Sciatic nerve (tissue), 2 donors: ENCODE measurements at places on chromosomes 2 and 18. TPM values are rescaled to one million over a fixed set of nuclear protein-coding genes. Genes with fewer than 3 reads are reported as not detected.

DNA sequence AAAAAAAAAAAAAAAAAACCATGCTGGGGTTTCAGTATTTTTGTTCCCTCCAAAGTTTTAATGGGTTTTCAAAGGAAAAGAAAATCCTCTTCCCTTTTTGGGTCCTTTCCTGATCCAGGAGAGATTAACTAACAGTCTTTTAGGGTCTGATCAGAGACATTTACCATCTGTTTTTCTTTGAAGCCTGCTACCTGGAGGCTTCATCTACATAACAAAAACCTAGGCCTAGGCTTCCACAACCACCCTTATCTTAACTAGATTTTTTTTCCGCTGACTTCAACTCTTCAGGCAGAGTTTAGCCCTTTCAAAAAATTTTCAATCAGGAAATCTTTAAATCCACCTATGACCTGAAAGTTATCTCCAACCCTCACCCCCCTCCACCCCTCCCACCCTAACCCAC is 154.7 kb downstream of the MBD2 start:
- DNase-seq, result no peak

DNA sequence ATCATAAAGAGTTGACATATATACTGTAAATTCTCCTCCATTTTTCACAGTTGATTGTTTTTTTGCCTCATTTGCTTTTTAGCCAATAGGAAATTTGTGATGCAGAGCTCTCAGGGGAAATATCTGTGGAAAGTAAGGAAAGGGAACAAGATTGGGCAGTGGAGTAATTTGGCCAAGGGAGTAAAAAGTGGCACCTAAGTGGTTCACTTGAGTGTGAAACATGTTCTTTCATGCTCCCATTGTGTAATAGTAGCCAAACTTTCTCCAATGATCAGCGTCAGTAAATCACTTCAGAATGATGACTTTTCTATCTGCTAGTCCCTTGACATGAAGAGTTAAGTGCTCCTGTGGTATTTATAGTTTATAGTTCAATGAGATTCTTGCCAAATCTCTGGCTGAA is 141.9 kb upstream of the KCNJ3 start:
- DNase-seq, result no peak

DNA sequence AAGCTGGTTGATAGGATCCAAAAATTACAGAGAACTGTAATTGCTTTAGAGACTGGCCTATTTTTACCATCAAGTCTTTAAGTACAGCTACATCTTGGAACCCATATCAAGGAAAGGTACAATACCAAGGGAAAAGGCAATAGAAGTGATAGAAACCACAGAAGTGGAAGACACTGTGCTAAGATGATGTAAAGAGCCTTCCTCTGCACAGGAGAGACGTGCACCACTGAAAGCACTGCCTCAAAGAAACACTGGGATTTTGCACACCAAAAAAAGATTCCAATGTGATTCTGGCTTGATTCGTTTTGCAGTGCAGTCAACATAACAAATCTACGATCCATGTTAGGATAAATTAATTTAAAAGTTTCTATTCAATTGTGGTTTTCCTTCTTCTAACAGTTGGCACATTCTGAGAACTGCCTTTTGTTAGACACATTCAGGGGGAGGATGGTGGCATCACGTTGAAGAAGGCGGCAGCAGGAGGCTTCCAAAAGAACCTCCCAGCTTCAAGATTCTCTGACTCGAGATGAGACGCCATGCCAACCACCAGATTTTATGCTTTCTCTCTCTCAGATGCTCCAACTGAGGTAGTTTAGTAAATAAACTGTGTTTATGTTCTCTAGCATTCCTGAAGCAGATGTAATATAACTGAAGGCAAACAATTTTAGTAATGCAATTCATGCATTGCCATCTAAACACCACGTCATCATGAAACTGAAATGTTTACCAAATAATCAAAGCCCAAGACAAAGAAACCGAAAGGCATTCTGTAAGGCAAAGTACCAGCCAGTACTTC is 102.9 kb downstream of the BCL2 start:
- DNase-seq, result no peak

SRD5A2 gene
- total RNA-seq, result not detected

CUL3 gene
- total RNA-seq, result 126 TPM

SMYD1 gene
- total RNA-seq, result 0.49 TPM

DNA sequence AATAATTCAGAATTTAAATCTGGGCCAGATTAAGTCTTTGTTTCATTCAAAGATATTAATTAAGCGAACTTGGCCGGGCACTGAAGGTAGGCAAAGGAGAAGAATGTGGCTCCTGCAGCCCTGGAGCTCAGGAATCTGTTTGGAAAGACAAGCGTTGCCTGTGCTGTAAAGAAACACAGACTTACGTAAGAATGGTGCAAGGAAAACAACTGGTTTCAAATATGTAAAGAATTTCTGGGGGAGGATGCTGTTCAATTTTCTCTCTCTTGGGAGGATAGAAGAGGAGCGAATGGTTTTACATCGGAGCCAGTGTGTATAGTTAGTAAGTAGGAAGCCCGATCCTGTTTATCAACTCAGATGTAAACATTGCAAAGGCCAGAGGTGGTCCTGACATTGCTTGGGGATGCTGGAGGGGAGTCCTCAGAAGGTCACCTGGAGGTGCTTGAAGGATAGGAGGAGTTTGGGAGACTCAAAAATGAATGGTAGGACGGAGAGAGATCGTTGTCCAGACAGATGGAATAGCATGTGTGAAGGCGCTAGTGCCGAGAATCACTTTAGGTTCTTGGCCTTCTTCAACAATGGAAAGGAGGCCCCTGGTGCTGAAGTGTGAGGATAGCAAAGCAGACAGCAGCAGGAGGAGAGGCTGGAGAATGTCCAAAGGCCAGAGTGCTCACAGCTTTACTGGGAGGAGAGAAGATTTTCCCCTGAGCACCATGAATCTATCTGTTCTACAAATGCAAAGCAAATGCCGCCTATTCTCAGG is 456.1 kb downstream of the LPIN1 start:
- DNase-seq, result no peak

- DNase-seq, result no peak
These were observed 43.0 kb upstream of the PLA2R1 start for GRCh38 chr2:160105366-160105765.

GRCh38 chr2:163348857-163349380 is 386.9 kb downstream of the FIGN start:
- DNase-seq, result peak; percentile 57

IL36RN gene
- total RNA-seq, result not detected

- no peak for DNase-seq
These were observed 33.5 kb downstream of the ODC1 start for GRCh38 chr2:10414591-10414990.

IL1F10 gene
- total RNA-seq, result not detected

DNA sequence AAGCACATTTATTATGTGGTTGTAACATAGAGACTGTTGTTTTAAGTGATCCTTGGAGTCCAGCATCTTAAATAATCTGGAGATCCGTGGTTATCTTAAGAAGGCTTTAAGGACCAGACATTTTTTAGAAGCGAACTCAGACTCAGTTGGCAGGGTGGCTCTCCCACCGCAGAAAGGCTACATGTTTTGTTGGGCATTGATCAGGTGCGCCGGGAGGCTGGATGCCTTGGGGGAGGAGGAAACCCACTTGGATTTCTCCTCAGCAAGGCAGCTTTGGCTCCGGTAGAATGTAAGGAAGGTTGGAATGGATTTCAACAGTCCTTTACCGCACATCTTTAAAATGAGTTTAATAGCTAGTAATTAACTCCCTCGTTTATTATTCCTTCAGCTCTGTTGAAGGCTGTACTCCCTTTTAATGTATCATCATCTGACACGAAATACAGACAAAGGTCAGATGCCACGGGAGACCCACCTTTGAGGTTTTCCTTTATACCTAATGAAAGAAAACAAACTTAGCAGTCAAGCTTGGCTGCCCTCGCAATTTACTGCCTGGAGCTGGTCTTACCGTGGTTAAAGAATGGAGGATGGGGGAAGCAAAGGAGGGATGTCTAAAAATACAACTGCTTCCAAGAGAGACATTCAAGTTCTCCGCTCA is 1.2 kb downstream of the TMEM200C start:
- no peak for DNase-seq

SLC14A1 gene
- total RNA-seq, result 5.5 TPM

GRCh38 chr2:241959751-241960269 is 90.3 kb downstream of the RTP5 start:
- DNase-seq, result peak; percentile 50

DNA sequence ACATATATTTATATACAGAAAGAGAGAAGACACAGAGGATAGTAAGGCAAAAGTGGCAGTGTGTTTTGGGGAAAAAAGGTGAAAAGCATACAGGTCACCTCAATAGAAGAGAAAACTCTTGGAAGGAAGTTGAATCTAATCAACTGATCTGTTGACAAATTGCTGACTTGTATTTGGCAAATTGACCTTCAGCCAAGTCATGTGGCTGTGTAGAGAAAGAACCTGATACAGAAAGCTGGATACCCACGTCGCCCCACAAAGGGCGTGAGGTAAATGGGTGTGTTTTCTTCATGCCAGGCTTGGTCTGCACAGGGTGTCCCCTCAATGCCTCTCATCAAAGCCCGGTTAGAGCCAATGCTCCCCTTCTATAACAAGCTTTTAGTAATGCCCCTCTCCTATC is 230.0 kb upstream of the KLHL29 start:
- DNase-seq, result no peak

QPCT gene
- total RNA-seq, result 4.8 TPM

RAD51AP2 gene
- not detected for total RNA-seq

GRCh38 chr2:147110962-147111361 is 733.9 kb upstream of the ACVR2A start:
- no peak for DNase-seq

CIB4 gene
- total RNA-seq, result not detected

GRCh38 chr18:48973731-48974130 is 23.0 kb upstream of the SMAD7 start:
- DNase-seq, result no peak

GRCh38 chr18:7617738-7618422 is 50.8 kb downstream of the PTPRM start:
- DNase-seq, result peak; percentile 63

- DNase-seq, result no peak
These were observed 124.7 kb upstream of the SERPINE2 start for GRCh38 chr2:224163566-224164307.

- DNase-seq, result no peak
These were observed 13.1 kb downstream of the ARMC9 start for GRCh38 chr2:231211486-231211885.

DNA sequence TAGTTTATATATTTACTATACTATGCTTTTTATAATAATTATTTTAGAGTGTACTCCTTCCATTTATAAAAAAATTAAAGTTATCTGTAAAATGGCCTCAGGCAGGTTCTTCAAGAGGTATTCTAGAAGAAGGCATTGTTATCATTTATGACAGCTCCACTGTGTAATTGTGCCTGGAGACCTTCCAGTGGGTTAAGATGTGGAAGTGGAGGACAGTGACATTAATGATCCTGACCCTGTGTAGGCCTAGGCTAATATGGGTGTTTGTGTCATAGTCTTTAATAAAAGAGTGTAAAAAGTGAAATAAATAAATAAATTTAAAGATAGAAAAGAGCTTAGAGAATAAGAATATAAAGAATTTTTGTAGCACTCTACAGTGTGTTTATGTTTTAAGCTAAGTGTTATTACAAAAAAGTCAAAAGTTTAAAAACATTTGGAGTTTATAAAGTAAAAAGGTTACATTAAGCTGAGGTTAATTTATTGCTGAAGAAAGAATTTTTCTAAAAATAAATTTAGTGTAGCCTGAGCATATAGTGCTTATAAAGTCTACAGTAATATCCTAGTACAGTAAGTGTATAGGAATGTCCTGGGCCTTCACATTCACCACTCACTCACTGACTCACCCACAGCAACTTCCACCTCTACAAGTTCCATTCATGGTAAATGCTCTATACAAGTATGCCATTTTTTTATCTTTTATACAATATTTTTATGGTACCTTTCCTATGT is 190.0 kb upstream of the SESTD1 start:
- DNase-seq, result no peak

CROCC2 gene
- 0.18 TPM for total RNA-seq

GCKR gene
- 0.71 TPM for total RNA-seq

PRKAG3 gene
- total RNA-seq, result 0.49 TPM

CD226 gene
- 3.1 TPM for total RNA-seq

C1QL2 gene
- total RNA-seq, result not detected

DNA sequence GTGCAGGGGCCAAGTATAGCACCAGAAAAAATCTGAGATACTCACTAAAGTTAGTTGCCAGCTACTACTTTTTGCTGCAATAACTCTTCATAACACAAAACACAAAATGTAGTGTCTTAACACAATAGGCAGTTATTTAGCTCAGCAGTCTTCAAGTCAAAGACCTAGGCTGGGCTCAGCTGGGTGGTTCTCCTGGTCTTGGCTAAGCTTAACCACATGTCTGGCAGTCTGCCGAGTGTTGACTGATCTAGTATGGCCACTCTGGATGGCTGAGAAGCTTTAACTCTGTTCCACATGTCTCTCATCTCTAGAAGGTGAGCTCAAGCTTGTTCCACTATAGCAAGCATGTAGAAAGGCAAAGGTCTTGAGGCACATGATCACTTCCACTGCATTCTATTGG is 451.6 kb downstream of the SOX11 start:
- no peak for DNase-seq

MAP3K19 gene
- 0.09 TPM for total RNA-seq

DNA sequence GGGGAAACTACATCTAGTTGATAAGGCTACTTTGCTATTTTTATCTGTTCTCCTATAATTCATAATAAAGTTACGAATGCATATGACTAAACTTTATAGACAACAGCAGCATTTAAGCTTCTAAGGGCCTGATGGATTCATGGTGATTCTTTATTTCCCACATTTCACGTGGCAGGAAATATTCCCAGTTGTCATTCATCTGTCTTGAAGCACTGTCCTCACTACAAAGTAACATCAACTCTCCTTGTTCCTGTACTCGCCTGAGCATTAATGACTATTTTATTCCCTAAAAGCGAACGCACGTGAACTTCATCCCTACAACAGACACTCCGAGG is 2.6 kb downstream of the SATB2 start:
- DNase-seq, result no peak

DNA sequence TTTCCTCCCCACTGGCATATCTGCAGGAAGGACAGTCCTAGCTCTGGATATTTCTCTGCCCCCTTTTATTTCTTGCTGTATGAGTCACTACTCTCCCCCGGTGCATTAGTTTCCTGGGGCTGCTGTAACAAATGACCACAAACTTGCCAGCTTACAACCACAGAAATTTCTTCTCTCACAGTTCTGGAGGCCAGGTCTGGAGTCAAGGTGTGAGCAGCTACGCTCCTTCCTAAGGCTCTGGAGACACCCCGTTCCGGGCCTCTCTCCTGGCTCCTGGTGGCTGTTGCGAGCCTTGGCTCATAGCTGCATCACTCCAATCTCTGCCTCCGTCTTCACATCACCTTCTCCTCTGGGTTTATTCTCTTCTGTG is 34.1 kb downstream of the PTPRM start:
- no peak for DNase-seq
